ENCODE measurements at places on chromosomes 2 and 18.

GRCh38 chr2:12717191-12718014 lies 667 bp downstream of the TRIB2 start:
- DNase-seq, result peak; percentile 54

GRCh38 chr2:240565333-240566202 lies 2.7 kb upstream of the RNPEPL1 start:
- peak; percentile 90 for DNase-seq

DNA sequence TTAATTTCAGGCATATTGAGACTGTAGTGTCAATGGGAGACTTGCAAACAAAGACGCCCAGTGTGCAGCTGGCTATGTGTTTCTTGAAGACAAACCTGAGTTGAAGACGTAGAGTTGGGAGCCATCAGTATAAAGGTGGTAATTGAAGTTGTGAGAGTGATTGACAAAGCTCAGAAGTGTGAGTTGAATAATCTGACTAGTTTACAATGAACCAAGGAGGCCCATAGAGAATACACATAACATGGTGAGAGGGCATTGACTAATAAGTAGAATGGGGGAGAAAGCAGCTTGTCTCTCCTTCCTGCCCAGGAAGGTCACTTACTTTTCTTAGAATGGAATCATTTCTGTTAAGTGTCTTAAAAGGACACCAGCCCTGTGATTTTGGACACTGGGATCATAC lies 14.1 kb downstream of the SP110 start:
- no peak for DNase-seq

GRCh38 chr2:160940699-160941098 lies 219.5 kb upstream of the TANK start:
- peak; percentile 19 for DNase-seq

- no peak for DNase-seq
These were observed 22.1 kb downstream of the CIB4 start for GRCh38 chr2:26619096-26619495.

- DNase-seq, result no peak
These were observed 37.2 kb upstream of the STAT1 start for GRCh38 chr2:191051177-191051576.

GRCh38 chr18:4637876-4638275 lies 182.8 kb upstream of the DLGAP1 start:
- no peak for DNase-seq

GRCh38 chr2:37654932-37655841 lies 16.3 kb downstream of the CDC42EP3 start:
- DNase-seq, result no peak

DNA sequence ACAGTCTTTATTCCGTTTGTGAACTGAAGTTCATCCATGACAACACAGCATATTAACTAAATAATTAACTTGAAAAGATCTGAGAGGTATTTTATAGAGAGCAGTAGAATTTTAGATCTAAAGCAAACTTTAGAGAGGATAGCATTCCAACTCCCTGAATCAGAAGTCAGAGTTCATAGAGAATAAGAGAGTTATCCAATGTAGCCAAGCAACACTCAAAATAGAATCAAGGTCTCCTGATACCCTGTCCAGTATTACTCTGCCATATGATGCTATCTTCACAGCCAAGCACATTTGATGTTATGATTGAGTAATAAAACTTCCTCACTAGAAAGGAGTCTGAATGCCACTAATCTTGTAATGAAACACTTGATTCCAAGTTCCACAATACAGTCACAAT lies 55.5 kb downstream of the RIT2 start:
- no peak for DNase-seq

DNA sequence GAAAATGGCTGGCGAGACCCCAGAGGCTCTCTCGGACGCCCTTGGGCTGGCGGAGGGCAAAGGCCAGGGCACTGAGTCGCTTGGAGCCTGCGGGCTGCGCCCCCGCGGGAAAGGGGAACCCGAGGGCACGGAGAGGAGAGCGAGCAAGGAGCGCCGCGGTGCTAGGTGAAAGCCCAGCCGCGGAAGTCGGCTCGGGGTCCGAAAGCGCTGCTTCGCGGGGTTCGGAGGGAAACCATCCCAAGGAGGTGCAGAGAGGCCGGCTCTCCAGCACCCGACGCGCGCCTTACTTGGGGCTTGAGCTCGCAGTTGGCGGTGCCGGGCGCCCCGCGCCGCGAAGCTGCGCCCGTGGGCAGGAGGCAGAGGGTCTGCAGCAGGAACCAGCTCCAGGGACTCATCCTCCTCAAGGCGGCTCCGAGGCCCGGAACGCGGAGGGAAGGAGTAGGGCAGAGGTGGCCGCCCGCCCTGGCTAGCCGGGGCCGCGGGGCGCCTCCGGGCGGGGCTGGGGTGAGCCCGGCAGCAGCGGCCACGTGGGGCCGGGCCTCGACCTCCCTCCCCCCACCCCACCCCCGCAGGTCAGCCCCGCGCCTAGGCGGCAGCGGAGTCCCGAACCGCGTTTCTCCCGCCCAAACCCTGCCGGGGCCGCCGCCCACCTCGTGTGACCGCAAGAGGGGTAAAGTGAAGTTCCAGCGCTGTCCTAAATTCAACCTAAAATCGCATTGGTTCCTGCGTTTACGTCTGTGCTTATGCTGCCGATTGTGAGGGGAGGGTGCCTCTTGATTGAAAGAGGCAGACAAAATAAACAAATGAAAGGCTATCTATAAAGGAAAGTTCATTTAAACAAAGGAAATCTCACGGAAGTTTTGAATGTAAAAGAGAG lies at the start of gene TRABD2A:
Gene TRABD2A, minus strand, starts transcription at position 440 of the 877 bp plus-strand sequence. Its CDS starts 45 bp downstream, at position 395.
- peak; percentile 64 for DNase-seq

- no peak for DNase-seq
These were observed 123.2 kb downstream of the BIRC6 start for GRCh38 chr2:32479993-32480392.

- no peak for DNase-seq
These were observed 316.3 kb upstream of the LRRTM4 start for GRCh38 chr2:77838441-77838840.

GRCh38 chr2:136135921-136136906 lies 18.3 kb upstream of the CXCR4 start:
- peak; percentile 71 for DNase-seq

Measured in transverse colon (tissue), 4 donors.